Glutamatergic neuron (in vitro differentiated cells): ENCODE measurements at places on chromosomes 2 and 18. TPM values are rescaled to one million over a fixed set of nuclear protein-coding genes. Genes with fewer than 3 reads are reported as not detected.

HDAC4 gene
- 90.6 TPM for total RNA-seq

B3GNT2 gene
- 5.7 TPM for total RNA-seq

HRH4 gene
- not detected for total RNA-seq

NPHP1 gene
- total RNA-seq, result 2.5 TPM

SNED1 gene
- 2.8 TPM for total RNA-seq

GRCh38 chr2:191049728-191050639 is 36.0 kb upstream of the STAT1 start:
- peaks cover 3% of the 10 kb centered on the region for H3K4me1 ChIP-seq

GRCh38 chr2:229087843-229088516 is 183.1 kb downstream of the PID1 start:
- no peak overlapping the region for H3K4me3 ChIP-seq
- peaks cover 2% of the 10 kb centered on the region for H3K27me3 ChIP-seq
